CD8-positive, alpha-beta memory T cell (primary cell): ENCODE measurements at places on chromosomes 11 and 22.

- DNase-seq = no peak
Observed at GRCh38 chr11:108854346-108854745, 189.5 kb downstream of the DDX10 start.

DNA sequence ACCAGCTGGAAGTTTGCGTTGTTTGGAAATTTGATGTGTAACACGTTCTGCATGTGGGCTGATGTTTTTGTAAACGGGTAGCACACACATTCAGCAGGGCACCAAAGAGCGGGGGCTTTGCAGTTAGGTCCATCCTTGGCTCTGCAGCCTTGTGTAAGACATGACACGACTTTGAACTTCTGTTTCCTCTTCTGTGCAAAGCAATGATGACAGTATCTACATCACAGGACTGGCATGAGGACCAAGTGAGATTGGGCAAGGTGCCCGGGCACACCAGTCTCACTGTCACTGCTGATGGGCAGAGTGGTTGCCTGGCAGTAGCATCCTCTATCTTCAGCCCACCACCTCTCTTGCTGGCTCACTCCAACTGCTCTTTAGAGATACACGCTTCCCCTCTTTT lies 3.3 kb downstream of the TCN2 start:
- DNase-seq = no peak

- DNase-seq = no peak
Observed at GRCh38 chr11:34865261-34865660, 50.9 kb downstream of the APIP start.

DNA sequence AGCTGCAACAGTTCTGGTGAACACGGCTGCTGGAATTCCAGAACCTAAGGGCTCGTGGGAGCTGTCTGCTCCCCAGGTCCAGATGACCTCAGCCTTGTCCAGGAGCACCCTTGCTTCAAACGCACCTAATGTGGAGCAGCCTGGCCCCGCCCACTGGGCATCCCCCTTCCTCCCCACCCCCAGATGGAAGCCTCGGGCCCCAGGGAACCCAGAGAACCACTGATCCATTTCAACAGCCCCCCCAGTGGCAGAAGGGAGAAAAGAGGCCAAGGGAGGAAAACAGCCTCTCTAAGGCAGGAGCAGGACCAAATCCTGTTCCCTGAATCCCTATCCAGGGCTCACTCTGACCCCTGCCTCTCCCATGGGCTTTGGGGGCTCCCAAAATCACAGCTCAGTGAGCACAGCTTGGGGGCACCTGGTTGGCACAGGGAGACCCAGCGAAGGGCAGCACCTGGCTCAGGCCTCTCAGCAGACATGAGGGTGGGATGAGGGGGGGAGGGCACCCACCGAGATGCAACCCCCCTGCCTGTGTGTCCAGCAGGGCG lies 1.2 kb downstream of the CYTH4 start:
- DNase-seq = peak; percentile 66
